ENCODE measurements at places on chromosomes 6 and 20. TPM values are rescaled to one million over a fixed set of nuclear protein-coding genes. Genes with fewer than 3 reads are reported as not detected.

Gene CENPW
- total RNA-seq = 12.1 TPM

Gene UBE2C
- 17.2 TPM for total RNA-seq

GRCh38 chr6:106534564-106534982 is 94.7 kb downstream of the RTN4IP1 start:
- no peak for DNase-seq

- DNase-seq = no peak
Observed at GRCh38 chr6:69813508-69813907, 16.7 kb upstream of the LMBRD1 start.

DNA sequence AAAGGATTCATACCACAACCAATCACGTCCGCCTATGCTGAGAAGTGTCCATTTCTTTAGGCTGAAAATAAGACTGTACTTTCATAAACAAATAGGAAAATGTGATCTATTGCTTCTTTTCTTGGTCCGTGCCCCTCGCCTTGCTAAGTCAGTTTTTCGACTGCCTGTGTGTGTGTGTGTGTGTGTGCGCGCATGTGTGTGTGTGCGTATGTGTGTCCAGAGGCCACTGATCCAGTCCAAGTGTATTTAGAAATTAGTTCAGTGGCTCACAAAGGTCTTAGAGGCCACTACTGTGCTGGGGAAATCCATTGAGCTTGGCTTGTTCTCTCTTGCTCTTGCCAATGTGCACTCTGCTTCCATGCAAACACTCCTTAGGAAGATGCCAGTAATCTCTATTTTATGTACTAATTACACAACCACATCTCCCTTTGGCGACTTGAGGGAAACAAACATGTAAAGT is 50.5 kb downstream of the SLC22A23 start:
- DNase-seq = no peak

DNA sequence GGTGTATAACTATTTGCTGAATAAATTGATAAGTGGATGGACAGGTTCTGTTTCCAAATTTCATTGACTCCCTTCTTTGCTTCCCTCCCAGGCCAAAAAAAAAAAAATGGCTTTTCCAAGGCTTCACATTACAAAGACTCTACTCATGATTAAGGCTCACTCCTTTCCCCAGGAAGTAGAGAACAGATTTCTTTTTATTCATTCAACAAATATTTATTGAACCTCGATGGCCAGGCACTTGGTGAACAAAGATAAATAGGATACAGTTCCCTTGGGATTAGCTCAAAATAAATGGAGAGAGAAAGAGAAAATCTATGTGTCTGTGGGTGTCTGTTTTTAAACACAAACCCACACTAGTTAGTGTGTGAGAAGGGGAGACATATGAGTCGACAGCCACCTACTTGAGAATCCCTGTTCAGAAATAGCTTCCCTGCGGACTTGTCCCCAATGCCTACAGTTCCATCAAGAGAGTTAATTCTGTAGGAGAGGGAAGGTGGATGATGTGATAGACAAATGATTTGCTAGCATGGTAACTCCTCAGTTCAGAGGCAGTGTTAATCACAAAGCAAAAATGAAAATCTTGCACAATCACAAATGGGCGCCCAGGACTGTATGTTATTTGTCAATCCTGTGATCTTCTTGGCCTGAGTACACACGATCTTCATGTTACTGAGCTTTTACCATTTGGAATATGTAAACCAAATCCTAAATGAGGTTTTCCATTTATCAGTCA is 20.3 kb downstream of the TRAF3IP2 start:
- no peak for DNase-seq
